ENCODE measurements at places on chromosomes 3 and 15. TPM values are rescaled to one million over a fixed set of nuclear protein-coding genes. Genes with fewer than 3 reads are reported as not detected.

DNA sequence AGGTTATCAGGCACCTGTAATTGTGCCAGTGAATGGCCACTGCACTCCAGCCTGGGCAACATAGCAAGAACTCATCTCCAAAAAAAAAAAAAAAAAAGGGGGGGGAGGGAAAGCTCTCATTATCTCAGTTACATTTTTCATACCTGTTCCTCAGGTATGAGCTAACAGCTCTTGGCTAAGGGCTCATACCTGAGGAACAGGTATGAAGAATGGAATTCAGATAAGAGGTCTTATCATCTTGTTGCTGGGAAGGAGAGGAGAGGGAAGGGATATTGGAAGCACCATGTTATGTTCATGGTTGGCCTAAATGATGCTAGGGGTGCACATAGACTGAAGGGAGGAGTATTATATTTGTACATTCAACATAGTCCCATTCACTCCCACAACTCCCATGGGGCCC is 2.6 kb downstream of the SLC15A2 start:
- DNase-seq, result no peak

TLR9 gene
- total RNA-seq, result not detected

DNA sequence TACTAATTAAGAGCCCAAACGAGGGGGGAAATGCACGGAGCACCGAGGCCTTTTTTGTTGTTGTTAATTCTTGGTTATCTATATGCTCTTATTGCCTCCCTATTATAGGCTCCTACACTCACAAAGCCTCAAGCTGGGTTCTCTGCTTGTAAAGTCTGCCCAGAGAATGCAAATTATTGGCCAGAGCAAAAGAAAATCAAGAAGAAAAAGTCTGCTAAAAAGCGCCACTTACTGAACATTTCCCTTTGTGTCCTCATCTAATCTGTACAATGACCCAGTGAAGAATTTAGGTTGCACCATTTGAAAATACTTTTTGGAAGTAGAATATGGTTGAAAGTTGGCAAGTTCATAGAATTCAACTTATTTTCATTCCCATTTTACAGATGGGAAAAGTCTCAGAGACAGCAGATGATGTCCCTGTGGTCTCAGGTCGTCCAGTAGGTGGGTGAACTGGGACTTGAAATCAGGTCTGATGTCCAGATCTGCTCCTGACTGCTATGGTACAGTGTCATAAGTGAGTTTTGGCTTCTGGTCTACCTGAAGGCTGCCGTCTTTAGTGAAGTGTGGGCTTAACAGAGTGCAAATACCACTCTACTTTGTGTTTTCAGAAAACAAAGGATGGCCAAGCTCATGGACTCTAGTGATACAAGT is 1.1 kb upstream of the TNFAIP8L3 start:
- DNase-seq, result no peak

GOLGA8G gene
- not detected for total RNA-seq

PLSCR1 gene
- total RNA-seq, result 17.9 TPM

PIGB gene
- 1.2 TPM for total RNA-seq

IL17RB gene
- total RNA-seq, result 1.0 TPM

DNA sequence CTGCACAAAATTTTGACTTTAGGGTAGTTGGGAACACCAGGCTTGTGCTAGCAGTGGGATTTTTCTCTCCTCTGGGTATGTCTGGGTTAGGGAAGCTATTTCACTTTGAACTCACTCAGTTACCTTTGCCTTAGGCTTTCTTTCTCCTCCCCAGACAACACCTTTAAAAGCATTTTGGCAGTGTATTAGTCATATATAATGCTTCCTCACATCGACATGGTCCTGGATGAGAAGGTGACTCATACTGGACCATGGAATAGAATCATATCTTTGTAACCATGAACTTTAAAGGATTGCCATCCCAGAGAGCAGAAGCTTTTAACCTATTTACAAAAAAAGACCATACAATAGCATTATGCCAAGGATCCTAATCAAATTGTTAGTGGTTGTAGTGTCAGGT is 2.7 kb downstream of the RYR3 start:
- DNase-seq, result no peak
